ENCODE measurements at places on chromosomes 1 and 21.

- no peak for DNase-seq
These were observed 1.0 kb downstream of the TRMT1L start for GRCh38 chr1:185155600-185156287.

- DNase-seq, result no peak
These were observed 90.0 kb upstream of the COL6A1 start for GRCh38 chr21:45891388-45892155.

- no peak for DNase-seq
These were observed 2.0 kb downstream of the KDM4A start for GRCh38 chr1:43651902-43652301.

- no peak for DNase-seq
These were observed 60.5 kb downstream of the CAPN9 start for GRCh38 chr1:230807561-230808280.

GRCh38 chr1:44222397-44223186 is 9.3 kb downstream of the DMAP1 start:
- no peak for DNase-seq

All from stimulated activated CD8-positive, alpha-beta memory T cell treated with anti-CD3 and anti-CD28 coated beads, Interleukin-12 subunit alpha, Interleukin-12 subunit beta, amount 100 ng/mL, for 4 hours (primary cell).